ENCODE measurements at places on chromosomes 16 and 17.

DNA sequence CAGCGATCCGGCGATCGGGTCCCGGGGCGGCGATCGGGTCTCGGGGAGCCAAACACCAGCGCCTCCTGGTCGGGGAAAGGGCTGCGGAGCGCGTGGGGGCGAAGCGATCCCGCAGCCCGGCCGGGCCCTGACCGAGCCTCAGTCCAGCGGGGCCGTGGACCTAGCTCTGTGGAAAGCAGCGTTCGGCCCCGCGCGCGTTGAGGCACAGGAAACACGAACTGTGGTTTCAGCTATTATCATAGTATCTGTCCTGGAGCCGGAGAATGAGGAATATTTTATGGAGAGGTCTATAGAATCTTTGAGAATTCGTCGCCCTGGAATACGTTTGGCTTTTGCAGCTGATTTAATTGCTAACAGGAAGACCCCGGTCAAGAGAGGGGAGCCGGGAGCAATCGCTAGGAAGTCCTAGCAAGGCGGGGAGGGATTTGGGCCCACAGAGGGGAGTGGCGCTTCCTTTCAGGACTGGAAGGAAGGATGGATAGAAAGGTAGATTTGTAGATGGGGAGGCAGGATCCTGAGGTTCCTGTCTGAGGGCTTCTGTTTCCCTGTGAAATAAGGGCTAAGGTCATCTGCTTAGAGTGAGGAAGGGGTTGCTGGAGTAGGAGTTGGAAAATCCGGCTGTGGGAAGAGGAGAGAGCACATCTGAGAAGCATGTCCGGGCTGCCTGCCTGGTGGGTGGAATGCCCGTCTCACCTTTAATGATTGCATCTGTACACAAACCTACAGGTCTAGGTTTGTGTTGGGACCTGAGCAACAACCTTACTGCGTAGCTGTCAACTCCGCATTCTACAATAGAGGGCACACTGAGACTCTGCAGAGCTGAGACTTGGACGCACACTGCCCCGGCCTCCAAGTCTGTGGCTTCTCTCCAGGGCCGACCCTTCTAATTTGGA lies 770 bp downstream of the CCNF start:
- no peak for DNase-seq

DNA sequence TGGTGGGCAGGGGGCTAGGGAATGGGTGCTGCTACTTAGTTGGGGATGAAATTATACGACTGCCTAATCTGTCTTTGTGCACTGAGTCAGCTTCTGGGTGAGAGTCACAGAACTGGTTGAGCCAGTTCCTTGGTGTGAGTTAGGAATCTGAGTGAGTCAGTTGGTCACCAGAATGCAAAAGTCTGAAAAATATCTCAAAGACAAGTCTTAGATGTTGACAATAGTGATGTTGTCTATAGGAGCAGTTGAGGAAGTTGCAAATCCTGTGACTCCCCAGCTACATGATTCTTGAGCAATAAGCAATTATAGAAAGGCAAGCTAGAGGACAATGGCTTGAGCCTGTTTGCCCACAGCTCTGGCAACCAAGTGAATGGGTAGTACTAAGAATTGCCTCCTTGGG lies 399.2 kb downstream of the CNTNAP4 start:
- DNase-seq, result no peak

GRCh38 chr16:64397042-64397441 lies 724.8 kb downstream of the CDH11 start:
- no peak for DNase-seq

DNA sequence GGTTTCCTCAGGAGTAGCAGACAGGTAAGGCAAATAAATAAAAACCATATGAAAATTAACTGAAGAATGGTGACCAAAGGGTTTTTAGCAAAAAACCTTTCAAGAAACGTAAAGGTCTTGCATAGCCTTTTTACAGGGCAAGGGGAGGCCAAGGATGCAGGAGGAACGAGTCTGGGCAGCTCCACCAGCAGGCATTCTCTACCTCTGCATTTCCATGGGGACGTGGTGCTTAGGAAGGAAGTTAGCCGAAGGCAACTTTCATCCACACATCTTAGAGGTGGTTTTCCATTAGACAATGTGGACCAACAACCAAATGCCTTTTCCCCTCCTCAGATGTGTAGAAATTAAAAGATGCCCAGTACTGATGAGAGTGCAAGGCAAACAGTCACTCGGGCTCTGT lies 20.7 kb downstream of the TOM1L2 start:
- no peak for DNase-seq

GRCh38 chr16:4944333-4945281 lies 7.7 kb upstream of the PPL start:
- DNase-seq, result peak; percentile 87

- DNase-seq, result no peak
Observed at GRCh38 chr17:1928976-1929375, 96.2 kb downstream of the RTN4RL1 start.

- DNase-seq, result no peak
Observed at GRCh38 chr16:54176376-54176901, 110.1 kb downstream of the IRX3 start.

DNA sequence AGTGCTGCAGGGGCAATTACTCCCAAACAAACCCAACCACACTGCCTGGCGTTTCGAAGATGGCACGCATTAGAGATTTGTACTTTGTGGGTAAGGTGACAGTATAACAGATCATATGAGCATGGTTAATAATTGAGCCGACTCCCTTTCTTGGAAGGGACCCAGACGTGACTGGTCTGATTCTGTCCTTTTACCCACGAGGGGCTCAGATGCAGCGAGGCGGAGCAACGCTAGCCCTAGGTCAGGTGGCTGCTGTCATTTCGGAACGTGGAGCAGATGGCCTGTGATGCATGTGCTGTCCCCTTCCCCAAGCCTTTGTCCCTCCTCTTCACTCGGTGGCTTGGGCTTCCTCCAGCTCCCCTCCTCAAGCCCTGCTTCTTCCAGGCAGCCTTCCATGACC lies 84.2 kb downstream of the SNX29 start:
- no peak for DNase-seq

DNA sequence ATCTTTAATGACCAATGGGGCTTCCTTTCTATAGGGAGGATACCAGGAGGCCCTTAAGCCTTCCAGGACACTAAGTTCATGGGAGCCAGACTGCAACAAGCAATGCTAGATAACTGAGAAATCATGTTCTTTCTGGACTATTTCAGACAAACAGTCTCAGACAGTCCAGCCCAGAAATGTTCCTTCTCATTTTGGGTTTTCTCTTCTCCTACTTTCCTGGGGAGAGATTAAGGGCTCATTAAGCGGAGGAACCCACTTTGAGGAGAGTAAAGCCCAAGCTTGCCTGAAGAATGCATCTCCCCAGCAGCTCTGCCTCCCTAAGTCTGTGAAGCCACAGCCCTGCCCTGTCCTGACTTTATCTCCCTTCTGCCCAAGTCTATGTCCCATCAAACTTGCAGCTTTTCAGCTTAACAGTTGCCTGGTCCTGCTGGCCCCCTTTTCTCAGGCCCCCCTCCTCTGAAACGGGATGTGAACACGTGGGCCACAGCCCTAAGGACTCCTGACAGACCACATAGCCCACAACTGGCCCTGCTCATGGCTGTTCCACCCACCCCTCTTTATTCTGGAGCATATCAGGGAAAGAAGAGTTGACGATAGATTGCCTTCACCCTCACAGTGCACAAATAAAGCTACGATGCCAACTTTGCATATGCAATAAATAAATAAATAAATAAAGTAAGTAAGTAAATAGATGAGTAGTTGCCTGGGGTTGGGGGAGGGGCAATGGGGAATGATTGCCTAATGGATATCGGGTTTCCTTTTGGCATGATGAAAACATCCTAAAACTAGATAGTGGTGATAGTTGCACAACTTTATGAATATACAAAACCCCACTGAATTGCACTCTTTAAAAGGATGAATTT lies 111.0 kb downstream of the N4BP1 start:
- no peak for DNase-seq

GRCh38 chr17:42678951-42679491 lies 2.2 kb upstream of the PLEKHH3 start:
- DNase-seq, result no peak

GRCh38 chr17:27493088-27493487 lies 36.8 kb downstream of the KSR1 start:
- DNase-seq, result no peak

- DNase-seq, result no peak
Observed at GRCh38 chr17:49638818-49639217, 39.1 kb downstream of the SPOP start.

- no peak for DNase-seq
Observed at GRCh38 chr17:39667262-39667944, 850 bp upstream of the PNMT start.

DNA sequence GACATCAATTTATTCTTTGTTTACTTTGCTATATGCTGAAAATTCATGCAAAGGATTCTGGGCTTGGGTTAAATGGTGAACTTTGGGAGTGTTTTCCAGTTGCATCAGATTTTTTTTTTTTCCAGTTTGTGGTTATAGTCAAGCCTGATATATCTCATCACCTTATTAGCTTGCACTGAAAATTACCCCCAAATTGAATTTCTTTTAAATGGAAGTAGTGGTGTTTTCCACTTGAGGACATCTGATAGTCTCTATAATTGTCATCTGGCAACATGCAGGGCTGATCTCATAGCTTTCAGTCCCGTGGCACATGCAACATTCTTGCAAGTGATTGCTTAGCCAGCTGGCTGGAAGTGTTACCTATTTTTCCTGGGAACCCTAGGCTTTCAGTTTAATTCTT lies 4.7 kb upstream of the KRTAP3-1 start:
- DNase-seq, result no peak

- DNase-seq, result no peak
Observed at GRCh38 chr16:51327001-51327400, 175.9 kb upstream of the SALL1 start.

DNA sequence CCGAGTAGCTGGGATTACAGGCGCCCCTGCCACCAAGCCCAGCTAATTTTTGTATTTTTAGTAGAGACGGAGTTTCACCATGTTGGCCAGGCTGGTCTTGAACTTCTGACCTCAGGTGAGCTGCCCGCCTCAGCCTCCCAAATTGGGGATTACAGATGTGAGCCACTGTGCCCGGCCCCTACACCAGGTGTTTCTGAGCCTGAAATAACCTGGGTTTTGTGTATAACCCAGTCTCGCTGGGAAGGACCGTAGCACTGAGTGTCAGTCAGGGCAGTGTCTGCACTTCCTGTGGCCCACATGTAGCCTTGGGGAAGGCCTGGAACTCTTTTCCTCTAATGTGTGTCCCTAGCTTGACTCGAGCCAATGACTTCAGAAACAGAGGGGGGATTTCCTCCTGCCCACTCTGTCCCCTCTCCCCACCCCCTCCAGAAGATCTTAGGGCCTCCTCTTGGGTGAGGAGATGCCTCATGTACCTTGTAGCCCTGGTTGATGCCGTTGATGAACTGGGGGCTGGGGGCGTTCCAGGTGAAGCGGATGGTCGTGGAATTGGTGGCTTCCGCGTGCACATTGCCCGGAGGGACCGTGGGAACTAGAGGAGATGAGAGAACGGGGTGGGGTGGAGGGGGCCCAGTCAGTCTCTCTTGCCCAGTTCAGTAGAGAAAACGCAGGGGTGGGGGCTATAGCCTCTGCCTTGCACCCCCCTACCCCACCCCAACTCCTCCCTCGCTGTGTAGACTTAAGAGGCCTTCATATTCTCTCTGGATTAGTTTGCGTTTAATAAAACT lies 102.6 kb upstream of the CDC42EP4 start:
- DNase-seq, result no peak

DNA sequence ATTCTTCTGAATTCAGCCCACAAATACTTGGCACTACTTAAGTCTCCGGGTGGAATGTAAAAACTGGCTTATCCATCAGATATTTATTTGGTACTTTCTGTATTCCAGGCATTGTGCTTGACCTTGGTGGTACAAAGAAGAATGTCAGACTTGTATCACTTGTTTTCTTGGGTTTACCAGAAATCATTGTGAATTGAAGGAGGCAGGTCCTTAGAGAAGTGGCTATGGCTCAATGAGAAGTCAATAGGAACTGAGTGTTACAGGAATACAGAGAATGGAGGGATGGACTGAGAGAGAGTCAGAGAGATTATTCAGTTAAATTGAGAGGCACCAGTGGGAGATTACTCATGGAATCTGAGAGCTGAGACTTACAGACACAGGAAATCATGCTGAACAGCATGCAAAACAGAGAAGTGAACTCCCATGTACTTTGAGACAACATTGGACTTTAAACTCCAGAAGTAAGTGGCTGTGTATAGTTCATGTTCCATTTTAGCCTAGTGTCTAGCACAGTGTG lies 704.1 kb downstream of the CDH11 start:
- no peak for DNase-seq

- DNase-seq, result no peak
Observed at GRCh38 chr16:77736879-77737278, 14.6 kb downstream of the NUDT7 start.

DNA sequence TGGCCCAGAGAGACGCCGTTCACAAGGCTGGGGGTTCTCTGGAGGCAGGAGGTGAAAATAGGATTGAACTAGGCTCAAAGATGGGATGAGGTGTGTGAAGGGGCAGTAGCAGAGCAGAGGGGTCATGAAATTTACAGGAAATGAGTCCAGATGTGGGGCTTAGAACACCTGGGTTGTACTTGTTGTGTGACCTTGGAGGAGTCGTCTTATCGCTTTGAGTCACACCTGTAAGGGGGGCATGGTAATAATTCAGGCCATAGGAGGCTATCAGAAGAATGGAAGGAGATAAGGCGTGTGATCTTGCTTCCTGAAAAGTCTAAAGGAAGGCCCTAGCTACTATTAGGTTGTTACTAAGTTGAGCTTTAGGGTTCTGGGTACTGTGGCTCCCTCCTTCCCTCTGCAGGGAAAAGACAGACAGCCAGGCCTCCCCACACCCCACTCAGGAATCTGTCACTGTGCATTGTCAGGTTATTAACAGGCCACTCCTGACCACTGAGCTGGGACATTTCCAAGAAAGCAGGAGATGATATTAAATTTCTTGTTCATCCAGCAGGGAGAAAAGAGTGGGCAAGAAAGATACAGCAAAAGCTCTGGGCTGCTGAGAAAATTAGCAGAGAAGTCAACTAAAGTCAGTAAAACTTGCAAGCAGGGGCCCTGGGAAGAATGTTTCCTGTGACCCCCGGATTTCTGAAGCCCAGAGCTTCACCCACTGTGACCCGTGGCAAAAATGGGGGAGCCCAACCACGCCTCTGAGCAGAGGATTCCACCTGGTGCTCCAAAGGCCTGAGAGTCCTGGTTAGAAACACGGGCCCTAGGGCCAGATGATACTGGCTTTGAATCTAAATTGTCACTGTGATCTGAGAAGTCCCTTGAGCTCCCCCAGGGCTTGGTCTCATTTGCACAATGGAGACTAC lies 6.0 kb upstream of the CDC42EP4 start:
- no peak for DNase-seq

DNA sequence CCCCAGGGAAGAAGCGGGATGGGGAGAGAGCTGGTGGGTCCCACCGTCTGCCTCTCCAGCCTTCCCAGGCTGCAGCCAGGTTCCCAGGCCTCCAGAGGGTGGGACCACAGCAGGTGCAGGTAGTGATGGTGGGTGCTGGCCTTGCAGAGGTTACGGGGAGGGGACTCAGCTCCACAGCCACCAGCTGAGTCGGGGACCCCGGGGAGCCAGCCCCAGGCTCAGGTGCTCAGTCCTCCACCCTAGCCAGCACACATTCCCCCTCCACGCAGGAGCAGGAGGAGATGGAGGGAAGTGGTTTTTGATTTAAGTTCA lies 5.0 kb downstream of the TP53I13 start:
- peak; percentile 64 for DNase-seq

- no peak for DNase-seq
Observed at GRCh38 chr16:11781773-11782172, 15.3 kb downstream of the ZC3H7A start.

GRCh38 chr16:20744922-20745440 lies 3.4 kb upstream of the THUMPD1 start:
- no peak for DNase-seq
